Endothelial cell (in vitro differentiated cells): ENCODE measurements at places on chromosomes 2 and 18. TPM values are rescaled to one million over a fixed set of nuclear protein-coding genes. Genes with fewer than 3 reads are reported as not detected.

Gene ELOA2
- not detected for total RNA-seq

Gene ABCG5
- not detected for total RNA-seq

DNA sequence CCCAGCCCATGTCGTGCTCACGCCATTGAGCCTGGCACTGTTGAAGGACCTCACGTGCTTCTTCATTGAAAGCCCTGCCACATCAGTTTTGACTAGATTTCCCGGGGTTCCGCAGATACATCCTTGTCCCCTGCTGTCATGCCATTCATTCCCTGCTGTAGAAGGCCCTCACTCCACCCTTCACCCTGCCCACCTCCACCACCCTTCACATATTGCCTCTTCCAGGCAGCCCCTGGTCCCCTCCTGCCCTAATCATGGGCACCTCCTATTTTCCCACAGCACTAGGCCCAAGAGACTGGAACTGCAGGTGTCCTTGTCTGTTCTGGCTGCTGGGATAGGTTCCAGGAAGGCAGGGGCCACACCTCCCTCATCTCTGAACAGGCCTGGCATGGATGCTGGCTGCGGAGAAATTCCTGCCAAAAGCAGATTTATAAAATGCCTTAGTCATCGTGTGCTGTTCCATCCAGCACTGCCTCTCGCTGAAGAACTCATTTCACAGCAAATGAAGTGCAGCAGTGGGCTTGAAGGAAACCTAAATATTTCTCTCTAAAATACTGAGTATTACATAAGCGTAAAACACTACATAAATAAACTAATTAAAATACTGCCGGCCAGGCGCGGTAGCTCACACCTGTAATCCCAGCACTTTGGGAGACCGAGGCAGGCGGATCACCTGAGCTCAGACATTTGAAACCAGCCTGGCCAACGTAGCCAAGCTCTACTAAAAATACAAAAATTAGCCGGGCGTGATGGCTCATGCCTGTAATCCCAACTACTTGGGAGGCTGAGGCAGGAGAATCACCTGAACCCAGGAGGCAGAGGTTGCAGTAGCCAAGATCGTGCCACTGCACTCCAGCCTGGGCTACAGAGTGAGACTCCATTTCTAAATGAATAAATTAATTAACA, 38.4 kb downstream of the EIF4E2 start:
- H3K4me3 ChIP-seq = no peak overlapping the region
- H3K27ac ChIP-seq = no peak overlapping the region
- peaks cover 9% of the 10 kb centered on the region for H3K36me3 ChIP-seq
- DNase-seq = no peak

GRCh38 chr2:62189196-62189595, 6.7 kb upstream of the B3GNT2 start:
- DNase-seq = no peak
- H3K27me3 ChIP-seq = peaks cover 6% of the 10 kb centered on the region
- peaks cover 10% of the 10 kb centered on the region for H3K4me1 ChIP-seq
- H3K4me3 ChIP-seq = no peak overlapping the region

- H3K4me1 ChIP-seq = peaks cover 58% of the 10 kb centered on the region
- H3K27ac ChIP-seq = no peak overlapping the region
- no peak for DNase-seq
- peaks cover 6% of the 10 kb centered on the region for H3K27me3 ChIP-seq
Observed at GRCh38 chr2:100642425-100642824, 79.6 kb downstream of the PDCL3 start.

GRCh38 chr2:176237456-176237855, 31.8 kb upstream of the MTX2 start:
- H3K27ac ChIP-seq = no peak overlapping the region
- peaks cover 6% of the 10 kb centered on the region for H3K4me1 ChIP-seq
- no peak for DNase-seq
- H3K4me3 ChIP-seq = no peak overlapping the region
- H3K36me3 ChIP-seq = no peaks in the 10 kb centered on the region
